ENCODE measurements at places on chromosomes 5 and 9.

- no peak for DNase-seq
Measured at GRCh38 chr5:90305041-90305720, 104.4 kb downstream of the CETN3 start.

DNA sequence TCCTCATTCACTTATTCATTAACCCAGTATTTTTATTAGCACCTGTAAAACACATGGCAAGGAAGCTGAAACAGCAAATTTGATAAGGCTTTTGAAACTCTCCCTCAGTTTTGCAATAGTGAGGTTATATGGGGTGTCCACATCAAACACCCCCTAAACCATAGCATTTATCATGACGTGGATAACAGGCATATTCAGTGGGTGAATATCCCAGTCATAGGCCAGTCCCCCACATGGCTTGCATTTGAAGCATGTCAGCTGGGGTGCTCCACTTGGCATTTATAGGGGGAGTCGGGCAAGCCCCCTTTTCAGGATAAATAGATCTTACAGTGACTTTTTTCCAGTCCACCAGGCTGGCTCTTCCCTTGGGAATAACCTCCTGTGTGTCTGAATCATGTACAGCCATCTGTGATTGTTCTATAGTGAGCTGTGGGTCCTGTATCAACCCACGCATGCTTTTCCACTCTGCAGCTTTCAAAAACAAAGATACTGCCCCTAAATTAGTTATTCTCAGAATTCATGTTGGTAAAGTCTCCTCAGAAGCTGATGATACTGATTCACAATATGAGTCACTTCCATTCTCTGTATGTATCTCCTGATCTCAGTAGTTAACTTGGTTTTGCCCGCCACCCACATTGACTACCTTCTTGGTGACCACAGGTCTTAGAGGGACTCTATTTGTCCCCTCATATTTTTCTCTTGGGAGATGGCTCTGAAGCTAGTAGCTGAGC lies 84.4 kb upstream of the SPIN1 start:
- DNase-seq: no peak

GRCh38 chr5:111075520-111075919 lies 4.0 kb downstream of the TSLP start:
- no peak for DNase-seq

DNA sequence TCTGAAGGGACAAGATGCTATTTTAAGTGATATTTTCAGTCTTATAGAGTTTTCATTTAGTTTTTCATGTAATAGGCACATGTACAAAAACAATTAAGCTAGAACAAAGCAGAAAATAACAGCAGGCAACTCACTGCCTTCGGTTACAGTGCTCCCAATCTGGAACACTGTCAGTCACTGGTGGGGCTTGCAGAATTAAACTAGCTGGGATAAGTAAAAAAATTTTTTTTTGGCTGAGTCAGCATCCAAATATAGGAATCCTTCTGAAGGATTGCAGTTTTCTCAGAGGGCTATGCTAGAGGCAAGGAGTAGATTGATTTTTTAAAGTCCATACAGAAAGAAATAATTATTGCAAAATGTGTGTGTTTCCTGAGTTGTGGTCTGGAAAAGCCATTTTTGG lies 250.2 kb upstream of the RFX3 start:
- DNase-seq: no peak

DNA sequence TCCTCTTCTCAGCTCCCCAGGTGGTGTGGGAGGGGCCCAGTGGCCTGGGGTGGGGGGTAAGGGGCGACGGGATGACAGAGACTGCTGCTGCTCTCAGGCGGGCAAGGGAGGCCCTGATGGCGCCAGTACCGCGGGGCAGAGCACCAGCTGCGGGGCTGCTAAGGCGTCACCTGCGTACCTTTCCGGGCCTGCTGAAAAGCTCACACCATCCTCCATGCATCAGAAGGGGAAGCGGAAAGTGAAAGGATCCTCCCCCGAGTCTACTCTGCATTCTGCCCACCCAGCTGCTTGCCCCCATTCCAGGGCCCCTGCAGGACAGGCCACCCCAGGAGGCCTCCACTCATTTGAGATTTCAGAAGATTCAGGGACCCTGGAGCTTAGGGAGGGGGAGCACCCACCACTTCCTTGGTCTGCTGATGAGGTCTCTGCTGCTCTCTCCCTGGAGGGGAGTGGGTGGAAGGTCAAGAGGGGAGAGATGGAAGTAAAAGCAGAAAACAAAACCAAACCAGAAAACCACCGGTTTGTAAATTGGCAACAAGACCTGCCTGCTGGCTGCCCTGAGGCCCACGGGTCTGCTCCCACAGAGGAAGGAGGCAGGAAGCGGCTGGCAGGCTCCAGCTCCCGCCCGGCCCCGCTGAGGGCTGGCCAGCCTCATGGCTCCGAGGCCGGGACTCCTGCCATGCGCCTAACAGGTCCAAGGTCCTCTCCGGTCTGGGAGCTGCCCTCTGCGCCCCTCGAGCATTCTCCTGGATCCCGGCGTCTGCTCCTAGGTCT lies 33.6 kb downstream of the PRRT1B start:
- no peak for DNase-seq

Data from RWPE2 (cell line).